ENCODE measurements at places on chromosomes 12 and 14. TPM values are rescaled to one million over a fixed set of nuclear protein-coding genes. Genes with fewer than 3 reads are reported as not detected.
A peak's percentile ranks its signal among the peaks of the same experiment; 100 is the strongest.

GRCh38 chr12:55697686-55698085 is 10.0 kb downstream of the ITGA7 start:
- DNase-seq: no peak

DNA sequence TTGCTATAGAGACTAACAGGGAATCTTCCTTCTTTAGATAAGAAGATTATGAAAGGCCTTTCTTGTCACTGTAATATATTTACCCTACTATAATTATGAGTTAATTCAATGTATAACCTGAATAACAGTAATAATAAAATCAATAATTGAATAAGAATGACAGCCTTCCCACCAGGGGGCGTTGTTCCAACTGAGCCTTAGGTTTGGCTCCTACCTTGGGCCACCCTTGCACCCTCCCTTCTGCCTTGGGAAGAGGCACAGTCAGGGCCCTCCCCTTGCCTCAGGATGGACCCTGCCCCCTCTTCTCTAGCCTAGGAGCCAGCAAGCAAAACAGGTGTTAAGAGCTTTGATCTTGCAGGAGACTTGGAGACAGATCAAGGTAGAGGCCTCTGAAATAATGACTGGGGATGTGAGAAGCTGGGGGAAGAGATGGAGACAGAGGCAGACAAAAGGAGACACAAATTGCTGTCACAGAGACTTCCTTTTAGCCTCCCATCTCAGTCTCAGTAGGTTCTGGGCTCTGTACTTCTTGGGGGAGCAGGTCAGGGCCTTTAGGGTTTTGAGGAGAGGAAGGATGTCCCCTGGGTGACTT is 40.1 kb upstream of the CISTR start:
- peak; percentile 42 for DNase-seq

GRCh38 chr14:89013098-89013504 is 188.7 kb downstream of the TTC8 start:
- DNase-seq: peak; percentile 70

DNA sequence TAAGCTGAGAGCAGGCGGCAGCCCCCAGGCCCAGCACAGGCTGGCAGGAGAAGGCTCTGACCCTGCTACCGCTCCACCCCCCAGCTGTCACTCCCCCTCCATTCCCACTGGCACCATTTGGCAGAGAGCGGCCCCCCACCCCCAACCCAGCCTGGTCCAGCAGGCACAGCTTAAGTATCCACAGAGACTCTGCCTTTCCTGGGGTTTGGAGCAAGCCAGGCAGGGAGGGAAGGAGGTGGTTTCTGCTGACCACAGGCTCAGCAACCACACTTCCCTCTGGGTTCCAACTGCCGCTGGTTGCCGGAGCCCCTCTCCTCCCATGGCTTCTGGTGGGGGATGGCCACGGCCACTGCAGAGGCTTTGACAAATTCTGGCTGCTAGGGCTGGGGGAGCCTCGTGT is 30.5 kb upstream of the CCND2 start:
- no peak for DNase-seq

DNA sequence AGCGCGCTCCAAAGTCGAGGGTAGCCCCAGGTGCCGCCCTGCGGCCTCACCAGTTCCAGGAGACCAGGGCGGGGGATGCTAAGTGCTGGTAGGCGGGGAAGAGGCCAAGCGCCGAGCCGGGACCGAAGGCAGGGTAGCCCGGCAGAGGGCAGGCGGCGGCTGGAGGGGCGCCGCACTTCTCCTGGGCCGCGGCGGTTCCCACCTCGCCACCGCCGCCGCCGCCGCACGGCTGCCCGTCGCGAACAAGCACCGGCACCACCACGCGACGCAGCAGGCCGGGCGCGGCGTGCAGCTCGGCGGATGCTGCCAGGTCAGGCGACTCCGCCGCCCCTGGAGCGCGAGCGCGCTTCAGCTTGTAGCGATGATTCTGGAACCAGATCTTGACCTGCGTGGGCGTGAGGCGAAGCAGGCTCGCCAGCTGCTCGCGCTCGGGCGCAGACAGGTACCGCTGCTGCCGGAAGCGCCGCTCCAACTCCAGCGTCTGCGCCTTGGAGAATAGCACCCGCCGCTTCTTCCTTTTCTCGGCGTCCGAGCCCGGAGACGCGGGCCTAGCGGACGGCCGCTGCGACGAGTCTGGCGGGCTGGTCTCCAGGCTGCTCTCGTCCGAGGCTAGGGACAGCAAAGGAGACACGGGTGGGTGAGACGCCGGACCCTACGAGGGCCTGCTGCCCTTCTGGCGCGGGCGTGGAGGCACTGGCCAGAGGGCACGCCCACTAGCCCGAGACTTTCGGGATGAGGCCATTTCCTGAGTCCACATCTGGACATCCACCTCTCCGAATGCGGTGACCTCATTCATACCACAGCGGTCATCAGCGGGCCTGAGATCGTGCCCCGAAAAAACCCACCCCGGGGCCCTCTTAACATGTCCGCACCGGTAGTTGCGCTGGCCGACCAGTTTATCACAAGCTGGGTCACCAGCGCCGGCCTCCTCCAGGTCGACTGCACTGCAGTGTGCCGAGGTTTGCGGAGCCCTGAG is 1.3 kb downstream of the NKX2-8 start:
- peak; percentile 67 for DNase-seq

- no peak for DNase-seq
These were observed 2.3 kb upstream of the ITGA5 start for GRCh38 chr12:54421175-54421878.

DNA sequence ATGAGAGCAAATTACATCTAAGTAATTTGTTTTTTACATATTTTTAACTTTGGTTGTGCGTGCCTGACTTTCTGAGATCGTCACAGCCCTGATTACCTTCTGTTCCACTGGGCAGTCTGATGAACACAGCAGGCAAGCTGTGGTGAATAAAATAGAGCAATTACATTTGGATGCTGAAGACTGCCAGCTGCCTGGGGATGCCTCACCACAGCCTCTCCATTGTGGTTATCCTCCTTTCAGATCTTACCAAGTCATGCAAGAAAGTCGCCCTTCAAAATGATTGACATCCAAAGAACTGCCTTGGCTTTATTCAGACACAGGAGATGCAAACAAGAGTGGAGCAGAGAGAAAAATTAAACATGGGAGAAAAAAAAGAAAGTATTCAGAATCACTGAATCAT is 456.6 kb upstream of the TMPO start:
- no peak for DNase-seq

DNA sequence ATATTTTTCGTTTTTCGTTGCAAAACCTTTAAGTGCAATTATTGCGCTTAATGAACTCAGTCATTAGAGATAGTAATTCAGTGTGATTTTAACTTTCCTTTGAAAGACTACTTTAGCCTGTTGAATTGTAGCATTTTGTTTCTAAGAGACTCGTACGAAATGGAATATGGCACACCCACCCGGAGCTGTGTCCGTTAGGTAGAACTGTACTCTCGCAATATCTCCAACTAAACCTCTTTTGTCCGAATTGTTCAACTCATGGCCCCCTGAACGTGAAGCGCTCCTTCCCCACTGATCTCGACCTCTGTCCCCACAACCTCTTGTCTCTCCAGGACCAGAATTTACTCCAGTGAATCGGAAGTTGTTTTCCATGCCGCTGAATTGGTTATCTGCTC is 800 bp downstream of the PCNX4 start:
- peak; percentile 38 for DNase-seq

DNA sequence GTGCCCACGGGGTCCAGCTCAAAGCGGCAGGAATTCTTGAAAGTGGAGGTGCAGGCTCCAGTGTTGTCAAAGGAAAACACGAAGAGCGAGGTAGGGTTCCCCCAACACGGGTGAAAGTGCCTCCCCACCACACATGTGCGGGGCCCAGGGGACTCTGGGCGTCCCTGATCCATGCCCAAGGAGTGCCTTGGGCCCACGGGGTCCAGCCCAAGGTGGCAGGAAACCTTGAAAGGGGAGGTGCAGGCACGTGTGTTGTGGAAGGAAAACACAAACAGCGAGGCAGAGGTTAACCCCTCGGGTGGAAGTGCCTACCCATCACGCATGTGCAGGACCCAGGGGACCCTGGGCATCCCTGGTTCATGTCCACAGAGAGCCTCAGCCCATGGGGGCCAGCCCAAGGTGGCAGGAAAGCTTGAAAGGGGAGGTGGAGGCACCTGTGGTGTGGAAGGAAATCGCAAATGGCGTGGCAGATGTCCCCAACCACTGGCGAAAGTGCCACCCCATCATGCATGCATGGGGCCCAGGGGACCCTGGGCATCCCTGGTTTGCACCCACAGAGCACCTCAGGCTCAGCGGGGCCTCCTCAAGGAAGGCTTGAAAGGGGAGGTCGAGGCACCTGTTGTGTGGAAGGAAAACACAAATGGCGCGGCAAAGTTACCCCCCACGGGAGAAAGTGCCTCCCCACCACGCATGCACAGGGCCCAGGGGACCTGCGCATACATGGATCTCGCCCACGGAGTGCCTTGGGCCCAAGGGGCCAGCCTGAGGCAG is 584.6 kb downstream of the ALG10 start:
- DNase-seq: no peak

GRCh38 chr12:39003541-39004155 is 98.3 kb upstream of the CPNE8 start:
- peak; percentile 22 for DNase-seq

DNA sequence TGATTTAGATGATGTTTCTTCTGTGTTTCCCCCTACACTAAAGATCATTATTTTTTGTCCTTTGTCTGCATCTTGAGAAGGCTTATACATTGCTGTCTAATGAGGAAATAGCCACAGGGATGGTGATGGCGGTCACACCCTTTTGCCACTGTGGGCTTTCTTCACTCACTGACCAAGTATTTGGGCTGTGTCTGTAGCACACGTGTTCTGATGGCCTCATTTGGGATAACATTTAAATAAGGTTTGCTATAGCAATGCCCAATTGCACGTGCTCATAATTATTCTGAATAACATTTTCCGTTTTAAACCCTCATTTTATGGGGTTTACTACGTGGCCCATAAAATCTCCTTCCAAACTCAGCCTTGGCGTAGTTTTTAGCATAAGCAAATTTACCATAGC is 230.3 kb upstream of the PRICKLE1 start:
- peak; percentile 23 for DNase-seq

DNA sequence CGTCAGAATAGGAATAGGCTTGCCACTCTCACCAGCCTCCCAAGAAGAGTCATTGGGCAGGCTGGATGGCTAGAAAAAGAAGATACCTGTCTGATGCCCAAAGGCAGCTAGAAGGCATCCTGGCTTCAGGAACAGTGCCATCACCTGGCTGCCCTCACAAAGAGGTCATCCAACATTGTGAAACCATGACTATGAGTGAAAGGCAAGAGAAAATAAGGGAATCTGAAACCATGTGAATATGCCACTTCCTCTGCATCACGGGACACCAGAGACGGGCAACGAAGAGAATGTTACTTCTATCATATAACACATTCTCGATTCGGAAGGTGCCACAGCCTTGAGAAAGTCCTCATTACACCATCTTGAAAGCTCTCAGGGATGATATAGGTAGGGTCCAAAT is 182.0 kb downstream of the DAD1 start:
- DNase-seq: no peak

Gene PPM1H
- 19.6 TPM for total RNA-seq

Gene LUM
- total RNA-seq: 2,030 TPM

Gene GLT1D1
- 1.8 TPM for total RNA-seq

Gene PLEKHG7
- 0.16 TPM for total RNA-seq

Gene SRGAP1
- total RNA-seq: 10.8 TPM

Gene IFNG-AS1
- not detected for total RNA-seq

Measured in hepatocyte (in vitro differentiated cells).